Right renal cortex interstitium (tissue), 3 donors: ENCODE measurements at places on chromosomes 12 and 14. TPM values are rescaled to one million over a fixed set of nuclear protein-coding genes. Genes with fewer than 3 reads are reported as not detected.

PMCH gene
- polyA plus RNA-seq = 0.36 TPM

NOS1 gene
- polyA plus RNA-seq = 0.86 TPM

RNASE3 gene
- polyA plus RNA-seq = not detected

A2ML1 gene
- 0.17 TPM for polyA plus RNA-seq

NINJ2 gene
- polyA plus RNA-seq = 1.6 TPM

REP15 gene
- polyA plus RNA-seq = 2.5 TPM

INHBE gene
- polyA plus RNA-seq = 0.44 TPM

NRXN3 gene
- 6.7 TPM for polyA plus RNA-seq

GSG1 gene
- polyA plus RNA-seq = 0.61 TPM

GRCh38 chr12:124497658-124498057 lies 69.8 kb downstream of the NCOR2 start:
- no peak for DNase-seq

DNA sequence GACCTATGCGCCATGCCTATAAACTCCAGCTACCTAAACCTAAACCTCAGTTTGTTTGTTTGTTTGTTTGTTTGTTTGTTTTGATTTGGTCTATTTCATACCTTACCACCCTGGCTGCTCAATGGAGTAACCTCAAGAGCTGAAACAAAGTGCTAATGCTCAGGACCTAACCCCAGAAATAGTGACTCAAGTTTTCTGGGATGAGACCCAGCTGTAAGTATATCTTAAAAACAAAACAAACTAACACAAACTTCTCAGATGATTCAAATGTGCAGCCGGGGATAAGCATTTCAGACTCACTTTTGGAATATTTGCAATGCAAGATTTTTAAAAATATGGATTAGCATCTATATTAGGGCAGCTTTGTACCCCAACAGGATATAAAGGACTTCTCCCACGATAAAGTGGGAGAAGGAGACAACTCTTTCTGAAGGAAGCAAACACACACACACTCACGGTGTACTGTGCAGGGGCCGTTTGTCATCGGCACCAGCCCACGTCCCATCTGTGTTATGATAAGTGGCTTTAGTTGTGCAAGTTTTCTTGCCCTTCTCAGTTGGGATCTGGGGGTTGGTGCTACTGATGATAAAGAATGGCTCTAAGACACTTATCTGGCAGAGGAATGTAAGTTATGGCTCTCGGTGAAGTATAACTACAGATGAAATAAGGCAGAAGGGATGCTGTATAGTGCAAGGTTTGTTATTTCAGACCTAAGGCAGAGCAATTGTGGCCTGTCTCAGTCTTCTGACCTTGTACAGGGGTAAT lies 516.7 kb upstream of the TMEM132C start:
- DNase-seq = no peak

- no peak for DNase-seq
Observed at GRCh38 chr14:39266525-39266870, 32.8 kb downstream of the MIA2 start.

- no peak for DNase-seq
Observed at GRCh38 chr12:27838543-27839185, 58.6 kb upstream of the MANSC4 start.

DNA sequence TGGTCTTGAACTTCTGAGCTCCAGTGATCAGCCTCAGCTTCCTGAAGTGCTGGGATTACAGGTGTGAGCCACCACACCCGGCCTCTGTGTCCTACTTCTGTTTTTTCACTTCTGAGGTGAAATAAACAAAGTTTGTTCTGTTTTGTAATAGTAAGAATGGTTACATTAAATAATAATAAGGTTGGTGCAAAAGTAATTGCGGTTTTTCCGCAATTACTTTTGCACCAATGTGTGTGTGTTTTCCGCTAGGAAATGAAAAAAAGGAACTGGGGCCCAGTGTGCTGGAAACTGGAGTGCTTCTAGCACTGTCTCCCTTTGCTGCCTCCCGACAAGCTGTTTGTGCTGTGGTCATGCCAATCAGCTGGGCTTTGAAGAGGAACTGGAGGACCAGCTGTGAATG lies 140.9 kb downstream of the NTS start:
- no peak for DNase-seq

DNA sequence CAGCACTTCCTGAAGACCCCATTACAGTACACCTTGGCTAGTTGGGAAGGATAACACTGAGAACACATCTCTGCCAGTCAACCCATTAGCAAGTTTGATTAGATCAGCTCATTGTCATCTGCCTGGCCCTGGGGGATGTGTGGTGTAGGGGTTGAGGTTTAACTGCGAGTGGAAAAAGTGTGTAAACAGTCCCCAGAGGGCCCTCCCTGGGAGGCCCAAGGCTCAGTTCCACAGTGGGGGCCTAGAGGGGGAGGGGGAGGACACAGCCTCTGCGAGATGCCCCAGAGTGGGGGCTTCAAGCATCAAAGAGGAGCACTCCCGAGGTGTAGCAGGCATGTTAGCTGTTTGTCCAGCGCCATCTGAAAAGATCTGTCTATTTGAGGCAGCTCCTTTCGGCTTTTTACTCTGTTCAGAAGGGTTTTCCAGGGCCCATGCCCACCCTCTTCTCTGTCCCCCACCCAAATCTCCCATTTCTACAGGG lies 344 bp downstream of the LPAR5 start:
- no peak for DNase-seq

- no peak for DNase-seq
Observed at GRCh38 chr12:111606767-111607230, 7.7 kb upstream of the ATXN2 start.

DNA sequence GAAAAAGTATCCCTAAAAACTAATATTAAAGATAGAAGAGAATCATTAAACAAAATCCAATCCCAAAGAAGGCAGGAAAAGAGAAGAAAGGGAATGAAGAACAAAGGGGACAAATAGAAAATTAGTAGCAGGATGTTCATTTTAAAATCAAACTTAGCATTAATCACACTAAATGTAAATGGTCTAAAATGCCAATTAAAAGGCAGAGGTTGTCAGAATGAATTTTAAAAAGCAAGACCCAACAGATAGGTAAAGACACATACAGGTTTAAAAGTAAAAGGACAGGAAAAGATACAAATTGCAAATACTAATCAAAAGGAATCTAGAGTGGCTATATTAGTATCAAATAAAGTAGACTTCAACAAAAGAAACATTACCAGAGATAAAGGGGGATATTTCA lies 12.5 kb downstream of the DDHD1 start:
- DNase-seq = no peak

DNA sequence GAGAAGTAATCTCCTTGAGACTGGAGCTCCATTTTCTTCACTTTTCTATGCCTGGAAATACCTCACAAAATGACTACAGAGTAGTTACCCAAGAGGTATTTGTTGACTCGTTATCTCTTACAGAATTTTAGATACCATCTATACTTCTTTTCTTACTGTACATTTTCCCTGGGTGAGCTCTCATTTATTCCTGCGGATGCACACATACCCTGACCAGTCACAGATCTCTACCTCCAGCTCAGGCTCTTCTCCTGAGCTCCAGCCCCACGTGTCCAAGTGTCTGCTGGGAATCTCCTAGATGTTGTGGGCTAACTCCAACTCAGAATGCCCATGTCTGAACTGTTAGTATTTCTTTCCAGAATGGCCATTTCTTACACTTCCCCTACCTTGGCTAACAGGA lies 403.1 kb downstream of the RAD51B start:
- DNase-seq = no peak

GRCh38 chr12:8951744-8952143 lies 2.3 kb upstream of the M6PR start:
- no peak for DNase-seq

DNA sequence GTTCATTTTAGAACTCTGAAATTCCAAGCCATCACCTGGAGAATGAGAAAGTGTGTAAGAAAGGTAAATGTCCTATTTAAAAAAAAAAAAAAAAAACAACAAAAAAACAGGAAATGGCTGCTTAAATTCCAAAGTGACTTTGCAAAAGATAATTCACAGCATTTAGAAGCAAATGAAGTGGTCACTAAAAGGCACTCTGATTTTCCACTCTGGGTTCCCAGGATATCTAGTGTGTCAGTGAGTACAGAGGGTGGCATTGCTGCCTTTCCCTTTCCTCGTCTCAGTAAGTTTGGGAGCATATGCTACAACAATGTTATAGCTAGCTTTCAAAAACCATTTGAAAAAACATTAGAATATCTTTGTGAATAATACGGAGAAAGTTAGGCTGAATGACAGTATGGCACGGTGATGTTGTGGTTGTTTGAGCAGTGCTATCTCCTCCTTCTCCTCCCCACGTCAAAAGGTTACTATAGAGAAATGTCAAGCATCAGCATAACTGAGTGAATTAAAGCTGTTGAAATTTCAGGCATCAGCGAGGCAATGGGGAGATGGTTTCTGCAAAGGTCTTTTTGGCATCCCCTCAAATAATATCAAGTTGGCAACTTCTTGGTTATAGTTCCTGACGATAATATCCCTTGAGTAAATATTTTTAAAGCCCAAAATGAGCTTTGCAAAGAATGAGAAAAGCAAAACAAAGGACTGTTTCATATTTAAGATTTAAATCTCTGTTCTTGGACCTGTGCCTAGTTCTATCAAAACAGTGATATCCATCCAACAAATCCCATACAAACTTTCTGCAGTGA lies 164.5 kb upstream of the E2F7 start:
- DNase-seq = no peak

- DNase-seq = no peak
Observed at GRCh38 chr12:107031061-107031460, 44.1 kb upstream of the MTERF2 start.

- no peak for DNase-seq
Observed at GRCh38 chr12:47867495-47867941, 37.3 kb downstream of the VDR start.

- DNase-seq = no peak
Observed at GRCh38 chr14:59246566-59246965, 58.1 kb downstream of the DAAM1 start.

GRCh38 chr12:42565633-42566032 lies 23.9 kb downstream of the PRICKLE1 start:
- DNase-seq = no peak

- DNase-seq = no peak
Observed at GRCh38 chr14:46074061-46074460, 577.5 kb downstream of the RPL10L start.

DNA sequence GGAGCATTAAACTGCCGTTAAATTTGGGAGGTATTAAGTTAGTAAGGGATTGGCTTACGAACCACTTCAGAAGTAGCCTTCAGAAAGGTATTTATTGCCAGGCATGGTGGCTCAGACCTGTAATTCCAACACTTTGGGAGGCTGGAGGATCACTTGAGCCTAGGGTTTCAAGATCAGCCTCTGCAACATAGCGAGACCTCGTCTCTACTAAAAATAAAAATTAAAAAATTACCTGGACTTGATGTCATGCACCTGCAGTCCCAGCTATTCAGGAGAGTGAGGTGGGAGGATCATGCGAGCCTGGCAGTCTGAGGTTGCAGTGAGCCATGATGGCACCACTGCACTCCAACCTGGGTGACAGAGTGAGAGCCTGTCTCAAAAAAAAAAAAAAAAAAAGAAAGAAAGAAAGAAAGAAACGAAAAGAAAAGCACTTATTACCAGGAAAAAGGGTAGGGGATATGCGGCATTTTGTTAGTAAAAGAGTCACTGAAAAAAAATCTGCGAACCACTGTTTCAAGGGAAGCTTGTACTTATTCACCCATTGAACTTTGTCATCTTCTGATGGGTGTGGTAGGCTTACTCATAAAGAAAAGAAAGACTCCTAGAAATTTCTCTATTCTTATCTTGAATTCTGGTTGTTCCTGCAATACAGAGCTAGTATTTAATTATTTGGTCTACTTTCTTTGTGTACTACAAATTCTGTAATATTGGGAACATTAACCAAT lies 33.6 kb upstream of the PLEKHA5 start:
- no peak for DNase-seq

DNA sequence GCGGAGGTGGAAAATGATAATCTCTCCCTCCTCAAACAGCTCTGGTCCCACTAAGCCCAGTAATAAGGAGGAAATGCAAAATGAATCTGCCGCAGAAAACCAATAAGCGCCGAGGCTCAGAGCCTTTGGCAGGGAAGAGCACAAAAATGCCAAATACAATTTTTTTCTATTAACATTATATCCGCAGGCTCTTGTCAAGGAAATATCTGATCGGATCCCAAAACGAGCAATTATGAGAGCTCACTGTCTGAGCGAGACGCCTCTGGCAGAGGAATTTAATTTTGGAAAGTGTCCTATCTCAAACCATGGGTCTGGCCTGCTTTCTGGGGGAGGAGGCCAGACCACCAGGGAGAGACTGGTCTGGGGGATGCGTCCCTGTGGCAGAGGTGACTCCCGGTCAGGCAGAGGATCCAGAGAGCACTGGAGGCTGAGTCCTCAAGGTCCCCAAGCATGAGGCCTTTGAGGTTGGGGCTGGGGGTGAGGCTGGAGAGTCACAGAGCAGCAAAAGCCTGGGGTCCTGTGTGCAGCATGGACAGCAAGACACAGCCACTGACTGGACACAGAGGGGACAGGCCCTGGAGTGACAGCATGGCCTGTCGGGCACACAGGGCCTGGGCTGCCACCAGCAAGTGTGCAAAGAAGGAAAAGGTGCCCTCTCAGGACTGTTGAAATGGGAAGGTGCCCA lies 342.8 kb upstream of the SFSWAP start:
- DNase-seq = no peak

DNA sequence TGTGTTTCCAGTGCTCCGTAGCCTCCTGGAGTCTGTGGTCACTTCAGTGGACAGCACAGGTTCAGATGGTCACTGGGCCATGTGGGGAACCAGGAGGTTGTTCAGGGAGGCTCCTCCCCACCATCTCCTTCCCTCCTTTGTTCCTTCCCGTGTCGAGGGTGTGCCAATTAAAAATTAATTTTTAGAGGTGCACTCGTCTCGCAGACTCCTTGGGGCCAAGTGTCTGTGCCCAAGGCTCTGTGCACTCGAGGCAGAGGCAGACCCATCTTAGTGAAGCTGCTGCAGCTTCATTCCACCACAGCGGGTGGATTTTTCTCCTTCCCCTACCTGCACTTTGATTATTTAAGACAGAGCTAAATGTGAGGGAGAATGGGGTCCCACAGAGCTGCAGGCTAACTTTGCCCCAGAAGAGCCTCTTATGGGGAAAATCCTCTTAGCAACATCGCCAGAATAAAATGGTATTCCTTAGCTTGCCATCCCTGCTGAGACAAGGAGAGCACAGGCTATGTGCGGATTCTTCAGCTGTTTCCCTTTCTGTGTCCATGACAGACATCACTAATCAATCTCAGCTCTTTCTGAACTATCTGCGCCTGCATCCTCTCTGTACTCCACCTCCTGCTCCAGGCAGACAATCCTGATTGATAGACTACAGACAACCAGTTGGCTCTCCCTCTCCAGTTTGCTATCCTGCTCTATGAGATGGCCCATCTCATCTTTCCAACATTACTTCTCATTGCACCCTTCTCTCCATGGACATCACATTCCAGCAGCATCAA lies 159.5 kb downstream of the VRK1 start:
- no peak for DNase-seq

DNA sequence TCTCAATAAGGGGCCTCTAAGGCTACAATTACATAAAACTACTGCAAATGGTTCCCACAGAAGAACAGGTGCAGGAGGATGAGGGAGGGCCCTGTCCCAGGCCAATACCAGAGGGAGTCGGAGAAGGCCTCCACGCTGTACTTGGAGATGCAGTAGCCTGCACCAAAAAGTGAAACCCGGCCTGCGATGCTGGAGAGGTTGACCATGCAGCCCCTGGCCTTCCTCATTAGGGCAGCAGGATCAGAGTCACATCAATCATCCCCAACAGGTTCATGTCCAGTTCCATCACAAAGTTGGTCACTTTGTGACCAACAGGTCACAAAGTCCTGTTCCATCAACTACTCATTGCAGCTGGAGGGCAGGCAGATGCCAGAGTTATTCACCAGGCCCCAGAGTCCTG lies 23.0 kb downstream of the ZBTB39 start:
- DNase-seq = no peak
